ENCODE measurements at places on chromosomes 4 and X.

- no peak for DNase-seq
These were observed 8.0 kb downstream of the MAN2B2 start for GRCh38 chr4:6582889-6583490.

GRCh38 chr4:84563002-84563401 is 19.9 kb upstream of the CDS1 start:
- no peak for DNase-seq

- peak; percentile 20 for DNase-seq
These were observed 95.7 kb downstream of the RTL9 start for GRCh38 chrX:110454336-110454735.

GRCh38 chrX:48468693-48469691 is 1.1 kb downstream of the SLC38A5 start:
- DNase-seq, result no peak

- DNase-seq, result no peak
These were observed 59.1 kb downstream of the FREM3 start for GRCh38 chr4:143641361-143641760.

DNA sequence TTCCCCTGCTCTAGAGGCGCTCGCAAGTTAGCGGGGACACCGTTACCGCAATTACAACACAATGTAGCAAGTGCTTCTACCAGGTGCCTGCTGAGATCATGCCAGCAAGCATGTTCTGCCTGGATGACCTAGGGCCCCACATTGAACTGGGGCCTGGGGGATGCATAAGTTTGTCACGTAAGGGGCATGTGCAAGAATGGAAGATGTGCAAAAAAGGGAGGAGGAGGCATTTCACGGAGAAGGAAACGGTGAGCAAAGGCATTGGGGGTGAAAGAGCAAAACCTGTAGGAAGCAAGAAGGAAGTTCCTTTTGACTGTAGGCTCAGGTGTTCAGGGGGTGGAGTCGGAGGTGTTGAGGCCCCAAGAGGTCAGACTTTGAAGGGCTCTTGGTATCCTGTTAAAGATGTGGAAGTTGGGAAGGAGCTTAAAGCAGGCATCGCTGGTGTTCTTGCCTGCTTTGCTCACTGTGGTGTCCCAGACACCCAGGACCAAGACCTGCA is 602 bp upstream of the SCARB2 start:
- DNase-seq, result no peak

DNA sequence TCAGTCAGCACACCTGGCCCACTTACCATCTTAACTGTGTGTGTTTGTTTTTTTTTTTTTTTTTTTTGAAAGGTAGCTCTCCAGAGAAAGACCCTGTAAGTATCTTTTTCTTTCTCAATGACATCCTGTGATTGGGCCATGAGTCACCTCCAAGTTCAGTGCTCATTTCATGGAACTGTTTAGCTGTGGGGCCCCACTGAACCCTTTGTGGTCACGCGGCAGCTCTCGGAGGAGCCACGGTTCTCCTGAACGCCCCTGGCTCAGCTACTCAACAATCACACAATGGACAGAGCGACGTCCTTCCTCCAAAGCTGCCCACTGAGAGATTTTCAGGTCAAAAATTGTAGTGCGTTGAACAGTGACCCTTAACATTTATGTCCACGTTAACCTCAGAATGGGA is 14.2 kb upstream of the IL3RA start:
- no peak for DNase-seq

DNA sequence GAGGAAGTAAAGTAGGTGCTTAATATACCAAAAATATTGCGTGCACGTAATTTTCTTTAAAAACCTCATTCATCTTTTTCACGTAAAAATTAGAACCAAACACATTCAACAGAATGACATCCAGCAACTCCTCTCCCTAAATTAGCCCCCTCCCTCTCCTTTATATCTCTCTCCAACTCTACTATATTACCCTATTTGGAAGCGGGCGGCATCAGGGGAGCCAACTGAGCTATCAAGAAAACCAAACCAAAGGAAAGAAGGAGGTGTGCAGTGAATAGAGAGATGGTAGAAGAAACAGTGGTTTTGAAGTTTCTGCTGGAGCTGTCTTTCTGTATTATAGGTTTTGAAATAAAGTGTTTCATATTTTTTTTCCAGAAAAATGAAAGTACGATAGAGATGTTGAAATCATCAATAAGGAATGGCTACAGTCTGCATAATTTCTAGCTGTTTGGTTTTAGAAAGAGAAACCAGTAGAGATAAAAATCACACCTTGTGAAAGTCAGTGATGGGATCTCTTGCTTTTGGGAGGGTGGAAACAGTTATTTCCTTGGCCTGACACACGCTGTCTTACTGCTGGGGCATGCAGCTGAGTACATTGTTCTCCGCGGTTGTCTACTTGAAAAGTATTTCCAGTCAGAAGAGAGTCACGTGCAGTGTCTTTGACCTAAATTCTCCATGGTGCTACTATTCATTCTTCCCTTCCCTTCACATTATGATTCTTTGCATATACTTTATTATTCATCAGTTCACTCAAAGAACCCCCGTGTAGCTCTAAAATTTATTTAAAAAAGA is 94.1 kb upstream of the WDR17 start:
- DNase-seq, result no peak

GRCh38 chr4:707929-708630 is 2.4 kb downstream of the PCGF3 start:
- DNase-seq, result no peak

- DNase-seq, result no peak
These were observed 100.6 kb downstream of the GC start for GRCh38 chr4:71683309-71683708.

- no peak for DNase-seq
These were observed 565 bp upstream of the ZNF41 start for GRCh38 chrX:47483306-47484268.

GRCh38 chrX:41604766-41605543 is 83.8 kb upstream of the GPR34 start:
- DNase-seq, result no peak

All from putamen (tissue), 1 donor.